ENCODE measurements at places on chromosomes 6 and 20.

- DNase-seq, result no peak
Measured at GRCh38 chr20:49570828-49571552, 3.1 kb upstream of the PTGIS start.

DNA sequence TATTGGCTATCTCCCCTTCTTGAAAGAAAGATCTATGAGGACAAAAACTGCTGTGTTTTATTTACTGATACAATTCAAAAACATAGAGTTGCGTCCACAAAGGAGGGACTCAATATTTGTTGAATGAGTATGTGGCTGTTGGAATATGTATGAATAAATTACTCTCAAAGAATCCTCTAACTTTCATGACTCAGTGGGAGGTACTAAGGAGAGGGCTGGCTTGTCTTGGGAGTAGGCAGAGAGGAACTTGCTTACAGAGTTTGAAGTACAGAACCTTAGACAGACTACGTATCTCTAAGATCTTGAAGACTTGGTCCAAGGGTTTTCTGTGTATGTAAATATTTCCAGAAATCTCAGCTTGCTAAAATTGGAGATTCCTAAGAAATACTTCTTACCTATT, 504.0 kb upstream of the PTCHD4 start:
- DNase-seq, result peak; percentile 59

- peak; percentile 58 for DNase-seq
Measured at GRCh38 chr20:51510936-51511605, 31.4 kb downstream of the NFATC2 start.

DNA sequence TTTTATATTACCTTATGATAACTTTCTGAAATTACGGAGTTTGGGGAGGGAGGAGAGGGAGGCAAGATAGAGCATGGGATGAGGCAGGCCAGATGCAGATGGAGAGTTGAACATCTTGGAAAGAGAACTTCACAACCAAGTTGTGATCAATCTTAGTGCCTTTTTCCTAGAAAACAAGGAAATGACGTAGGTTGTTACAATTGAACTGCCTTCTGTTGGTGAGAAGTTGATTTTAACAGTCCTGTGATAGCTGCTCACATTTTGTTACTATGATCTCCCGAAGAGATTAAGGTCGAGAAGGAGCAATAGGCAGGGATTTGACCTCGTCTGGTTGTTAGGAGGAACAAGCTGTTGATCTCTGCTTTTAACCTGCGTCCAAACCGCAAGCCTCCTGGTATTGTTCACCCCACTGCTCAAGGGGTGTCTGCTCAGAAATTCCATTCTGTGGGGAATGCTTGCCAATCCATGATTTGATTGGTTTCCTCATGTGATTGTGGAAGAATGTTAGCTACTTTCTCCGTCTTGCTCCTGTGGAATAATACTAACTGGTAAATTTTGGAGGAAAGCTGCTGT, 35.1 kb downstream of the TIAM2 start:
- DNase-seq, result no peak

DNA sequence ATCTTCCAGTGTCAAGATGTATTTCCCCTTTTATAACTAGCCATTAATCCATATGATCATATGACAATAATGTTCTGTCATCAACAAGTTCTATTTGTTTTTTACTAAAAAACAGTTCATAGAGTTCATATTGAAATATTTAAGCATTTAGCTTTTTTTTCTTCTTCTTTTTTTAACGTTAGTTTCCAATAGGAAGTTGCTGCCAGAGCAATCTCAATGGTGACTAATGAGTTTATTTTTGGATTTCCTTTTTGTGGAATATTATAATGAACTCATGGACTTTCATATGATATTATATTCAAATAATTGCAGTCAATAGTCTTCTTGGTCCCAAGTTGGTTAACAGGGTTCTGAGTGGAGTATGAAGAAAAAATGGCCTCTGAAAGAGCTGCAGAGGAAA, 343.3 kb downstream of the BCKDHB start:
- no peak for DNase-seq

DNA sequence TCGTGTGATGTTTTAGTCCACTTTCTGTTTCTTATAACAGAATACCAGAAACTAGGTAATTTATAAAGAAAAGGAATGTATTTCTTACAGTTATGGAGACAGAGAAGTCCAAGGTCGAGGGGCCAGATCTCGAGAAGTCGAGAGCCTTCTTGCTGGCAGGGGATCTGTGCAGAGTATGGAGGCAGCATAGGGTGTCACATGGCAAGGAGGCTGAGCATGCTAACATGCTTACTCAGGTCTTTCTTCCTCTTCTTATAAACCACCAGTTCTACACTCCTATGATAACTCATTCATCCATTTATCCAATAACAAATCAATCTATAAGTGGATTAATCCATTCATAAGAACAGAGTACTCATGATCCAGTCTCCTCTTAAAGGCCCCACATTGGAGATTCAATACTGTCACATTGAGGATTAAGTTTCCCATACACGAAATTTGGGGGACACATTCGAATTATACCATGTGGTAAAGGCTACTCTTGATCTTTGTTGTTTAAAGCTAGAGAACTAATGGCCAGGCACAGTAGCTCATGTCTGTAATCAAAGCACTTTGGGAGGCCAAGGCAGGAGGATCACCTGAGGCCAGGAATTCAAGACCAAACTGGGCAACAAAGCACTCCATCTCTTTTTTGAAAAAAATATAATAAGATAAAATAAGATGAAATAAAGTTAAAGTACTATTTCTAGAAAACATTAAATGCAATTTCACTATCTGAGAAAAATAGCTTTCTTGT, 2.1 kb downstream of the GOPC start:
- DNase-seq, result peak; percentile 38

GRCh38 chr6:121260651-121261102, 73.6 kb downstream of the TBC1D32 start:
- peak; percentile 7 for DNase-seq

- no peak for DNase-seq
Measured at GRCh38 chr6:140201787-140202458, 827.5 kb upstream of the CITED2 start.
